ENCODE measurements at places on chromosomes 7 and 10.

GRCh38 chr10:108454793-108455192 is 1290.3 kb upstream of the SORCS1 start:
- DNase-seq, result peak; percentile 82

GRCh38 chr10:130555411-130555750 is 419.2 kb downstream of the GLRX3 start:
- no peak for DNase-seq

DNA sequence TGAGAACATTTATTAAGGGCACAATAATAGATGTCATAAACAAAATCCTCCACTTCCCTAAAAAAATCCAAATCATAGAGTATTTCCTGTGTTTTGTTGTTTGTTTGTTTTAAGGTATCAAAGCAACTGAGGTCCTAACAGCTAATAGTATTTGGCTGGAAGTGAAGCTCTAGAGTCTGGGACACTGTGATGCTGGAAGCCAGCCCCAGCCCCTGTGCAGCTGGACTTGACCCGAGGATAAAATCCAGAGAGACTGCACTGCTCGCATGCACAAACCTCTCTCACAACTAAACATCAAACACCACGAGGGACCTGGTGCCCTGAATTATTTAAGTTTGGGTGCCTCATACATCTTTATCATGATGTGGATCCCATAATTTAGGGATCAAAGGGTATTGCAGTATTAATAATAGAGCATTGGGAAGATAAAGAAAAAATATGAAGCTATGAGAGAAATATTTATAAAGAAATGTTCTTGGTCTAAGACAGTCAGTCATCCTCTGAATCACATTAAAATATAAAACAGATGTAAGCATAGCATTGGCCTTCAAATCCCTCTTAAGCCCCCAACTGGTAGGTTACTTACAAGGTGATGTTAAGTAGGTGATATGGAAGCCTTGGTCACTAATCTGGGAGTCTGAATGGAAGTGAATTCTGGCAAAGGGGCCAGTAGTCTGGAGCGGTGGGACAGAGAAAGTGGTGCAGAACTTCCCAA is 44.4 kb downstream of the CUBN start:
- no peak for DNase-seq

DNA sequence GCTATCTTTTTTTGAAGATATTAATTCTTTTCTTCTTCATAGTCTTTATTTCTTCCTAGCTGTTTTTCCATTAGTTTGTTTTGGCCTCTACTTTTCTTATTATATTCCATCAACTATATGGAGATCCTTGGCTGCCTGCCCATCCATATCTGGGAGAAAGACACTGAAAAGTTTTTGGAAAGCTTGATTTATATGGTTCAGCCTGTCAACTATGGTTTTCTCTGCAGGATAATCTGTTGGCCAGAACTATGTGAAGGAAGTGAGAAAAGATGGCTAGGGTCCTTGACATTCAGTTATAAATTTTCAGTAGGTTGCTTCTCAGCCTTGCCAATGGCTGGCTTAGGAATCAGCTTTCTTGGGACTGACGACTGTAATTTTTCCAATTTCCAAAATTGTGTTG is 10.0 kb upstream of the CDK14 start:
- DNase-seq, result no peak

- DNase-seq, result no peak
Observed at GRCh38 chr7:88628363-88629085, 131.0 kb upstream of the ZNF804B start.

DNA sequence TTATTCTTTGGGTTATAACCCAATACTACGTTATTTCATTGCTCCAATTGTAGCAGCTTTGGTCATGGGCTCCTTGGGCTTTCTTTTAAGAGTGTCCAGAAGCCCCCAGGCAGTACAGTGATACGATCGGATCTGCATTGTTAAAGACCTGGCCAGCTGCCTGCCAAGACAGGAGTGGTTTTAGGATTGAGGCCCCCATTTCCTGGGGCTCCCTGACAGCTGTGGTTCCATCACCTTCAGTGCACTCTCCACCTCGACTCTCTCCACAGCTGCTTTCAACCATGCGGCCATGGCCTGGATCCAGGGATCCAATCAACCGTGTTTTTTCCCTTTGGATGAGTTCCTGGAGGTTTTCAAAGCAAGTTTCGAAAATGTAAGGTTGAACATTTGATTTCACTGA is 123.4 kb upstream of the BTBD16 start:
- DNase-seq, result no peak

DNA sequence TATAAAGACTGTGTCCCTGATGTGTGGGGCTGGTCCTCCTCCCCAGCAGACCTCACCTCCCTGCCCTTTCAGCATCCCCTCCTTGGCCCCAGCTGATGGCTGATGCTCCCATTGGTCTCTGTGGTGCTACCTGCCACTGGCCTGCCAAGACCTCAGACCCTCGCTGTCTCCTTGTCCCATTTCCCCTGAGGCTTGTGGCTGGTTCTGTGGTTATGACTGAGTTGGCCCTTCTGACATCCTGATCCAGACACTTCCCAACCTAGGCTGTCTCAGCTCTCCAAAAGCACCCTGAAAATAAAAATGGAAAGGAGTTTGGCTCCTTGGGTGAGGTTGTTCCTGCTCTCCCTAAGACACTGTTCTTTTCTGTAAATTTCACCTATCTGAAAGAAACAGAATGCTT is 214.2 kb downstream of the RPS24 start:
- no peak for DNase-seq

GRCh38 chr10:62778125-62778524 is 26.4 kb upstream of the ADO start:
- no peak for DNase-seq

- DNase-seq, result no peak
Observed at GRCh38 chr7:130409067-130409711, 28.9 kb downstream of the CPA1 start.

- DNase-seq, result no peak
Observed at GRCh38 chr7:95491634-95492314, 6.0 kb downstream of the ASB4 start.

DNA sequence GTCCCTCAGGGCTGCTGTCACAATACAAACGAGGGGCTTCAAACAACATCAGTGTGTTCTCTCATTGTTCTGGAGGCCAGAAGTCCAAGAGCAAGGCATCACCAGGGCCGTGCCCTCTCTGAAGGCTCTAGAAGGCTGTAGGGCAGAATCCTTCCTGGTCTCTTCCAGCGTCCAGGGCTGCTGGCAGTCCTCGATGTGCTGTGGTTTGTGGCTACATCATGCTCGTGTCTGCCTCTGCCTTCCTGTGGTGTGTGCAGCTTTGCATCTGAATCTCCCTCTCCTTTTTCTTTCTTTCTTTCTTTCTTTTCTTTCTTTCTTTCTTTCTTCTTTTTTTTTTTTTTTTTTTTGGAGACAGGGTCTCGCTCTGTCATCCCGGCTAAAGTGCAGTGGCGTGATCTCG is 103.5 kb downstream of the INSYN2A start:
- DNase-seq, result no peak

GRCh38 chr10:70742537-70743429 is 42.4 kb downstream of the TBATA start:
- peak; percentile 40 for DNase-seq

DNA sequence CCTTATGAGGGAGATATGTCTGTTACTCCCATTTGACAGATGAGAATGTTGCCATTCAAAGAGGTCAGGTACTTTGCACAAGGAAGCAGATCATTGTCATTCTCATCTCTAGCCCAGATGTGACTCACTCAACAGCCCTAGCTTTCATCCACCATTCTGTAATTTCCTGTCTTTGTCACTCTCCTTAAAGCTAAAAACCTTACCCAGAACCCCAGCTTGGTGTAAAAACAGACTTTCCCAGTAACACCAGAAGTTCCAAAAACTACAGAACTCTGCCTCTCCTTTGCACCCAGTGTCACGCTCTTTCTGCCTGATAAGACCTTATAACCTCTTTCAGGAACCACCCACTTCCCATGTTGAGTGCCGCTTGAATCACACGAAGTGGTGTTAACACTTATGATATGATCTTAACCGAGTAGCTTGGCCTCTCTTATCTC is 89.1 kb upstream of the SP4 start:
- DNase-seq, result no peak

DNA sequence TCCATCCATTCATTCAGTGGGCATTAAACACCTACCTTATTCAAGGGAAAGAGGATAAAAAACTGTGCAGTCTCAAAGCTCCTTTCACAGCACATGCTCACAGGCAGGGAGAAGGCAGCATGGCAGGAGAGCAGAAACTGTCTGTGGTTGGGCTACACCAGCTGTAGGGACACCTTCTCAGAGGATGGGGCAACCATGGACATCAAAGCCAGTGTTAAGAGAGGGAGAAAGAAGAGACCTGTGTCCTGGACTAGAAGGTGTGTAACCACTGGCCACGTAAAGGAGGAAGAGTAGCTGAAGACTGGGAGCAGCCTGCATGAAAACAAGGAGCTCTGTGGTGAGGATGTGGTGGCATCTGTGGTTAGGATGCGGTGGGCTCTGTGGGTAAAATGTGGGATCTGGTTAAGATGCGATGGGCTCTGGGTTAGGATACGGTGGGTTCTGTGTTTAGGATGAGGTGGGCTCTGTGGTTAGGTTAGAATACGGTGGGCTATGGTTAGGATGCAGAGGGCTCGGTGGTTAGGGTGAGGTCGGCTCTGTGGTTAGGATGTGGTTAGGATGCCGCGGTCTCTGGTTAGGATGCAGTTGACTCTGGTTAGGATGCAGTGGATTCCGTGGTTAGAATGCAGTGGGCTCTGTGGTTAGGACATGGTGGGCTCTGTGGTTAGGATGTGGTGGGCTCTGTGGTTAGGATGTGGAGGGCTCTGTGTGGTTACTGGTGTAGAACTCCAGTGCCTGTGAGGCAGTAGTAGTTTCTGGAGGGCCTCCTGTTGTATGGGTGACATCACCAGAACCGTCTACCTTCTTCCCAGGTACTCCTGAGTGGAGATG is 197.6 kb downstream of the WDR37 start:
- no peak for DNase-seq

- DNase-seq, result no peak
Observed at GRCh38 chr7:5484921-5485320, 61.3 kb upstream of the TNRC18 start.

DNA sequence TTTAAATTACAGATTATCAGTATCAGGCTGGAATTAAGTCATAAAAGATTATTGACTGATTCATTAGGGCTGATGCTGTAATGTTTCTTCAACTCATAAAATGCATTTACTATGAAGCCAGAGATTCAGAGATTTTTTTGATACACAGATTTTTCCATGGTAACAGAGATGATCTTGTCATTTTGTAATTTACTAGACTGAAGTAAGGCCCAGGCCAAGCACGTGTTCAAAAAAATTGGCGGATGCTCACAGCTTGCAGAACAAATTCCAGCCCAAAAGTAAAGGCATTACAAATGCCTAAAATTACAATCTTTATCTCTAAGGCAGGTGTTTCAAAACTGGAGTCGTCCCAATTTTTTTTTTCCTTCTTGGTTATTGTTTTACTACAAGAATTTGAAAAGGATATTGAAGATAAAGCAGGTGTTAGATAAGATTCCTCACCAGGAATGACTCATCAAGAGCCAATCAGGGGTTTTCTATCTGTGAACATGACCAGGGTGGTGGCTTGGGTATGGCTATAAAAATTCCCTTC is 78.4 kb upstream of the MEOX2 start:
- no peak for DNase-seq

Data from GM04503 (cell line).